ENCODE measurements at places on chromosomes 6 and 20.

DNA sequence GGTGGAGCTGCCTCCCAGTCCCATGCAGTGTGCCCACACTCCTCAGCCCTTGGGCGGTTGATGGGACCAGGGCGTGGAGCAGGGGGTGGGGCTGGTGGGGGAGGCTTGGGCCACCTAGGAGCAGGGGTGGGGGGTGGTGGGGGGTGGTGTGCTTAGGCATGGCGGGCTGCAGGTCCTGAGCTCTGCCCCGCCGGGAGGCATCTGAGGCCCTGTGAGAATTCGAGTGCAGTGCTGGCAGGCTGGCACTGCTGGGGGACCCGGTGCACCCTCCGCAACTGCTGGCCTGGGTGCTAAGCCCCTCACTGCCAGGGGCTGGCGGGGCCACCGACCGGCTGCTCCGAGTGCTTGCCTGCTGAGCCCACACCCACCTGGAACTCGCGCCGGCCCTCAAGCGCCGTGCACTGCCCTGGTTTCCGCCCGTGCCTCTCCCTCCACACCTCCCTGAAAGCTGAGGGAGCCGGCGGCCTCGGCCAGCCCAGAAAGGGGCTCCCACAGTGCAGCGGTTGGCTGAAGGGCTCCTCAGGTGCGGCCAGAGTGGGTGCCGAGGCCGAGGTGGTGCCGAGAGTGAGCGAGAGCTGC lies 59.6 kb upstream of the PRL start:
- no peak for DNase-seq

- DNase-seq, result peak; percentile 53
Observed at GRCh38 chr6:113859349-113860180, 2.4 kb downstream of the MARCKS start.

DNA sequence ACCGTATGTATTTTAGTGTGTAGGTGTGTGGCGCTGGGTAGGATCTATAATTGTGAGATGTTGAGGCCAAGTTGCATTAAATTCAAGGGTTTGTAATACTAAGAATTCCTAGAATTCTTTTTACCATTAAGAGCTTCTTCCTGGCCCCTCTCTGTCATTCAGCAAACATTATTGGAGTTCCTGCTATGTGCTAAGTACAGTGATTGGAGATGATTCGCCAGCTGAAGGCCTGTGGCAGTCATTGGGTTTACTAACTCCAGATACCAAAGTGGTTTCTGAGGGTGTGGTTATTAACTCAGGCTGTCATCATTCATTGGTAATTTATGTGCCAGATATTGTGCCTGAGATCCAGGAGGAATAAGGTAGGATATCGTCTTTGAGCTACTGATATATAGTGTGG lies 167.1 kb downstream of the LAMA2 start:
- no peak for DNase-seq

- peak; percentile 89 for DNase-seq
Observed at GRCh38 chr20:31712112-31712553, 10.5 kb downstream of the BCL2L1 start.

DNA sequence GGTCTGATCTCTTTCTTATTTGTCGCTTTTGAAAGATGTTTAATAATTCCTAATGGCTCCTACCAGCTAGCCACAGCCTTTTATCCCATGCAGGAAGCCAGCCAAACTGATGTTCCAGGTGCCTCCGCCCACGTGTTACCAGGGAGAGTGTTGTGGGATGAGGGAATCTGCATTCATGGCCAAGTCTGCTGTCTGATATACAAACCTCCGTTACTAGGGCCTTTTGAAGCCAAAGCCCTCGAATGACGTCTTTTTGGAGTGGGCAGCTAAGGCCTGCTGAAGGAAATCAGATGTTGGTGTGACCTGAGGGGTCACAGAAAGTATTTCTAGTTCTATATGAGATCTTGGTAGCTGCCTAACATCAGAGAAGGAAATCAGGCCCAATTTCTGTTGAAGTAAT lies 21.3 kb downstream of the STK35 start:
- no peak for DNase-seq

- DNase-seq, result no peak
Observed at GRCh38 chr6:161919691-161920090, 645.8 kb upstream of the AGPAT4 start.

DNA sequence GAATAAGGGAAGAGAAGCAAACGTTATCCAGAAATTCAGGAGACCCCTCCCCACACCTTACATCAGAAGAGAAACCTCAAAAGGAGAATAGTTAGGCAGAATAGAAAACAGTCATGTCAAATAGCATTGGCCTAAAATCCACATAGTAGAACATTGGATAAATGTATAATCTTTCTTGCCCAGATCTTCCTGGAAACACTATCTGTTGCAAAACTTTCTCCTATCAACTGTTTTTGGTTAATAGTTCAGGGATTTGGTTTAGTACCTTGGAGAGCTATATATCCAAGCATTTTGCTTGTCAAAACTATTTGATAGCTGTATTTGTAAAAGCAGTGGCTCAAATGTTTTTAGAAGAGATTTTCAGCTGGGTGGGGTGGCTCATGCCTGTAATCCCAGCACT lies 74.3 kb upstream of the PHACTR2 start:
- no peak for DNase-seq

- DNase-seq, result no peak
Observed at GRCh38 chr6:16729744-16730143, 31.5 kb downstream of the ATXN1 start.

- DNase-seq, result peak; percentile 40
Observed at GRCh38 chr20:48638546-48638945, 189.3 kb downstream of the PREX1 start.

DNA sequence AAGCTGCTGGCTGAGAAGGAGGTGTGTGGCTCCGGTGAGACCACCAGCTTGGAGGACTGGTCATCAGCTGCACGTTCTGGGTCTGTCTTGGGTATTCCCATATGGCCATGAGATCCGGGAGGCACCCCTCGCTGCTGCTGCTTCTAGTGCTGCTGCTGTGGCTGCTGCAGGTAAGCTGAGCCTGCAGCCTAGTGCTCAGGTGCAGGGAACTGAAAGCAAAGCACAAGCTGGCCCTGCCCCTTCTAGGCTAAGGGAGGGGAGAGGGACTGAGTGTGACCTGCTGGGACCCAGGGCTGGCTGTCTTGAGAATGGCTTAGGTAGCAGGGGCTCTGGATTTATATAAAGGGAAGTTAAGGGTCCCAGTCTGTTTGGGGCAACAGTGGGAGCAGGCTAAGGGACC lies 403 bp downstream of the CDH26 start:
- DNase-seq, result no peak

DNA sequence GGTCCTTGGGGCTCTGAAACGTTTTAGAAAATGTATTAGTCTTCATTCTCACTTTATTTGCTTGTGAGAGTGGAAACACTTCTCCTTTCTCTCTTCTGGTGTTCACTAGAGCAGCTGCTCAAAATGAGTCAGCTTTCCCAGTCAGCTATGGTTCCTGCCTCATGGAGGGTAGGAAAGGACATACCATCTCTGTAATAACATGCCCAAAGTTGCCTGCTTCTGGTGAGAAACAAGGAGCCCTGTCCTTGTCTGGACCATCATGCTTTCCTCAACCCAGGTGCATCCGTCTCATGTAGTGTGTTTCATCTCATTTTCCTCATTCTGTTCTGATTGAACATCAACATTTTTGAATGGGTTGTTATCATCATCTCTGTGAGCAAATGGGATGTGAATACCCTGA lies 17.1 kb upstream of the TINAG start:
- DNase-seq, result peak; percentile 97

GRCh38 chr6:107784669-107785068 lies 39.4 kb downstream of the SCML4 start:
- DNase-seq, result no peak

DNA sequence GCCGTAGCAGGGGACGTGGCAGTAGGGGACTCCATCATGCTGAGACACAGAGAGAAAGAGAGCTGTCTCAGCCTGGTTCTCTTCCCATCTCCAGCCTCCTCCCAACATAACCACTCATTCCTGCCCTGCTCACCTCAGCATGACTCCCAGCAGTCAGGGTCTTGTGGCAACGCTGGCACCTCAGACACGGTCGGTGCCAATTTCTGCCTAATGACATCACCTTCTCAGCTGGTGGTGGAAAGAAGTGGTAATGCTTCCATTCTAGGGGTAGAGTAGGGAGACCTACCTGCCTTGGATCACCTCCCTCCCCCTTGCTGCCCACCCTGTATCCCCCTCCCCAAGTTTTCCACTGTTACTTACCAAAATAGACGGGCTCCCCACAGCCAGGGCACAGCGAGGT lies 2.5 kb downstream of the CRIP3 start:
- DNase-seq, result no peak

DNA sequence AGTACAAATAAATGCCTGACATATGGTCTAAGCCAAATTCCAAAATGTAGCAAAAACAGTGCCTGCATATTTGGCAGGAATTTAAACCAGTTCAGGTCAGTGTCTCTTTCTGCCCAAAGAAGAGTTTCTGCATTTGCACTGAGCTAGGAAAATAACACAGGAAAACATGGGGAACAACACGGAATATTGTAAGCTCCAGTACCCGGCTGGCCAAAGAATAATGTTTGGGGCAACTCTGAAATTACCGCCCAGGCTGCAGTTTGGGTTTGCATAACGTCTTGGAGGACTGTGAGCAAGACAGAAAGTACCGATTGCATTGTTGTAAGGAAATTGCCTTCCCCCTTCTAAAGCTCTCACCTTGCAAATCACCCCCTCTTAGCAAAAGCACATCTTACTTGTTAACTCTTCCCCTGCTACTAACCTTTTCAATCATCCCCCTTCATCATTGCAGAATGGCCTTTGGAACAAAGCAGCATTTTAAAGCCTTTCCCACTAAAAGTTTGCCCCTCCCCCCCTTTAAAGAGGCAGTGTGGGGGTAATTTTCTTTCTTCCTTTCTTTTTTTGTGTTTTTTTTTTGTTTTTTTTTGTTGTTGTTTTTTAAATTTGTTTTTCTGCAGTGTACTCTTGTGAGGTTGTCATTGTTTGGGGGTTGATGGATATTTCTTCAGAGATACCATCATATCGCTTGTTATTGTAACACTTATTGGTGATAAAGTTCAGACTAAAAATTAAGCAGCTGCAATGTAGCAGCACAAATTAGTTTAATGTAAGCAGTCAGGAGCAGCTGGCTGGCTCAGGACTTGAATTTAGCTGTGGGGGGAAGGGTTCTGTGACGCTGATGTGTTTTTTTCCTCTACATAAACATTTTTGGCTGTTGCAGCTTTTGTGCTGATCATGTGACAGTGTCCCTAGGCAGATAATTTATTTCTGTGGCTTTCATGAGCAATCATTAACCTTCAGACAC lies 100.0 kb upstream of the CITED2 start:
- peak; percentile 24 for DNase-seq

DNA sequence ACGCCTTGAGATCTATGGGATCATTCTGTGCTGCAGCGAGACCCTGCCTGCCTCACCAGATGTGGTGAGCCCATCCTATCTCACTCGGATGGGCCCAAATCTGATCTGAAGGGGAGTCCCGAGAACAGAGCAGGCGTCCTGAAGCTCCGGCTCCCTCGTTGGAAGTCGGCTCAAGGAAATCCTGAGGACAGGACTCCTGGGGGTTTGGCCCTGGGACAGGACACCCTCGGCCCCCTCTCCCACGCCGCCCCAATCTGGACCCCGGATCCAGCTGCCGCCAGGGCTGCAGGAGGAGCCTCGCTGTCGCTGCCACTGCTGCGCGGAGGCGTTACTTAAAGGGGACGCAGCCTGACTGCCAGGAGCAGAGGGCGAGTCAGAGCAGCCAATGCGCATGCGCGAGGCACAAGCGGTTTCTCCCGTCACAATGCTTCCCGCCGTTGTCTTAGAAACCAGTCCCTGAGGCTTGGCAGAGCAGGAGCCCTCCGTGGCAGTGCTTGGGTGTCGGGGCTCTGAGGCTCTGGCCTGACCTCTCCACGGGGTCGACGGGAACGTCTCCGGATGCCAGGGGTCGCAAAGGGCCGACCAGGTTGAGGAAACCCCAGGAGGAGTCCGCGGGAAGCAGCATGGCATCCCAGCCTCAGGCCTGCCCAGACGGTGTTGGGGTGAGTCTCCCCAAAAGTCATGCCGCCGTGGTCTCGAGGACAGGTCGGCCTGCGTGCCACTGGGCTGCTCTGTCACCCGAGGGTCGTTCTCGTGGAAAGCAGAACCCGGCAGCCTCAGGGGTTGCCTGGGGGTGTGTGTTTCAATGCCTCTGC lies 1567.8 kb upstream of the DEFB115 start:
- no peak for DNase-seq

DNA sequence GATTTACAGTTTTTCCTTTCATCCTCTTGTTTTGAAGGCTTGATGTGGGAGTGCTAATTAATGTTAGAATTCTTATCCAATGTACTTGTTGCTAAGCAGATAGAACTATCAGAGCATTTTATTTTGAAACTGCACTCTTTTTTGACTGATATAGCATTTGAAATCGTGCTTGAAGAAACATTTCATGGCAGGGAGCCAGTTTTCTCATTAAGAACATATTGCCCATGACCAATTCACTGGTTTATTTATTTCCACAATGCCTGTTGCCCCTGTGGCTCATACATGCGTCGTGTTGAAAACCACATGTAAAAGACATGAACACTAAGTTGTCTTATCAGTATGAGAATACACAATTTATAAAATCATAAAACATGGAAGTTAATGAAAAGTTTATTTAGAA lies 479.7 kb upstream of the FLRT3 start:
- DNase-seq, result no peak

- DNase-seq, result no peak
Observed at GRCh38 chr6:151351146-151351700, 40.1 kb downstream of the ZBTB2 start.

GRCh38 chr6:39111280-39111679 lies 3.7 kb downstream of the SAYSD1 start:
- DNase-seq, result no peak

GRCh38 chr6:167462514-167463312 lies 137.8 kb downstream of the TTLL2 start:
- DNase-seq, result no peak

All from dermis microvascular lymphatic vessel endothelial cell (primary cell).